Right lung (tissue), 10 donors: ENCODE measurements at places on chromosomes 12 and 14. TPM values are rescaled to one million over a fixed set of nuclear protein-coding genes. Genes with fewer than 3 reads are reported as not detected.

The FAM222A gene
- 1.8 TPM for polyA plus RNA-seq

The PSMB11 gene
- not detected for polyA plus RNA-seq

The KRT78 gene
- not detected for polyA plus RNA-seq

The KMT2D gene
- 51.7 TPM for polyA plus RNA-seq

The CLEC1B gene
- polyA plus RNA-seq, result 1.3 TPM

The HRK gene
- 0.13 TPM for polyA plus RNA-seq

The NGB gene
- polyA plus RNA-seq, result not detected

The IRAK3 gene
- 31.6 TPM for polyA plus RNA-seq

The ZNF10 gene
- 30.2 TPM for polyA plus RNA-seq

The MYH6 gene
- polyA plus RNA-seq, result not detected

The SUPT16H gene
- 119 TPM for polyA plus RNA-seq

The KRT77 gene
- polyA plus RNA-seq, result not detected

The TROAP gene
- 21.1 TPM for polyA plus RNA-seq

The GNG2 gene
- 99.1 TPM for polyA plus RNA-seq

The GIT2 gene
- 54.7 TPM for polyA plus RNA-seq

The SCN8A gene
- 1.2 TPM for polyA plus RNA-seq

The LGR5 gene
- polyA plus RNA-seq, result 2.8 TPM

The PLEK2 gene
- polyA plus RNA-seq, result 7.1 TPM

The CEBPE gene
- polyA plus RNA-seq, result 0.10 TPM

The PPFIA2 gene
- polyA plus RNA-seq, result 1.8 TPM

The TOMM20L gene
- 0.55 TPM for polyA plus RNA-seq

The ITGB7 gene
- 1.8 TPM for polyA plus RNA-seq

The IFI27L1 gene
- polyA plus RNA-seq, result 28.6 TPM

The EIF2S3B gene
- 1.7 TPM for polyA plus RNA-seq

The SLC25A47 gene
- polyA plus RNA-seq, result not detected

The CAPZA3 gene
- polyA plus RNA-seq, result 0.38 TPM

The LRTM2 gene
- not detected for polyA plus RNA-seq

The SRSF5 gene
- 690 TPM for polyA plus RNA-seq

The EAPP gene
- polyA plus RNA-seq, result 56.0 TPM

The DDN gene
- polyA plus RNA-seq, result 0.08 TPM

The LRRC43 gene
- polyA plus RNA-seq, result 0.67 TPM

The OLR1 gene
- polyA plus RNA-seq, result 1.8 TPM
